ENCODE measurements at places on chromosomes 13 and 19.

- DNase-seq = no peak
Measured at GRCh38 chr19:10116085-10116865, 3.4 kb downstream of the EIF3G start.

DNA sequence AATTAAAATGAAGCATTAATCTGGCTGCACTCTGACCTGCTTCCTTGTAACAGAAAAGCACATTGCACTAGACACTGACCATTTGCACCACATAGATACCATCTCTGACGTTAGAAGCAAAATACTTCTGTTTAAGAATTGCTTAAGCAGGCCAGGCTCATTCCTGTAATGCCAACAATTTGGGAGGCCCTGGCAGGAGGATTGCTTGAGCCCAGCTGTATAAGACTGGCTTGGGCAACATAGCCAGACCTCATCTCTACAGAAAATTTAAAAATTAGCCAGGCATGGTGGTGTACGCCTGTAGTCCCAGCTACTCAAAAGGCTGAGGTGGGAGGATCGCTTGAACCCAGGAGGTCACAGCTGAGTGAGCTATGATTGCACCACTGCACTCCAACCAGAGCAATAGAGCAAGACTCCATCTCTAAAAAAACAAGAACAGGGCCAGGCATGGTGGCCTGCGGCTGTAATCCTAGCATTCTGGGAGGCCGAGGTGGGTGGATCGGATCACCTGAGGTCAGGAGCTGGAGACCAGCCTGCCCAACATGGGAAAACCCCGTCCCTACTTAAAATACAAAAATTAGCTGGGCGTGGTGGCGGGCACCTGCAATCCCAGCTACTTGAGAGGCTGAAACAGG lies 7.0 kb upstream of the TLE6 start:
- DNase-seq = no peak

- DNase-seq = no peak
Measured at GRCh38 chr13:108859197-108860012, 230.0 kb downstream of the MYO16 start.

DNA sequence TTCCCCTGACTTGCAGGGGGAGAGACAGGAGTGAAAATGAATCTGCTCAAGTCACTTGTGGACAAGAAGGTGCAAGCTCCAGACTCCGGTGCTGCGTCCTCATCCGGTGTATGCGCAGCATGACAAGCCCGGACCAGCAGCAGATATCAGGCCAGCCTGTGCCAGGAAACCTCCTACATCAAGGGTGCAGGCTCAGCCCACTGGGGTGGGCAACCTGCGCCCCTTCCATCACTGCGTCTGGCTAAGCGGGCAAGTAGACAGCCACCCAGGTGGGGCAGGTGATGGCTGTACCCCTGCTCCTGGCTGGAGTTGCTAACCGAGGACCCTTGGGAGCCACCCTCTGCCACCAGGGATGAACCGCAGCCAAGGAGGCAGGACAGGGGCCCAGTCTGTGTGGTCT lies 32.9 kb upstream of the SLC15A1 start:
- no peak for DNase-seq

GRCh38 chr19:8041531-8041931 lies 11.0 kb upstream of the CCL25 start:
- peak; percentile 84 for DNase-seq

- DNase-seq = no peak
Measured at GRCh38 chr13:72508392-72508791, 219.0 kb downstream of the MZT1 start.

DNA sequence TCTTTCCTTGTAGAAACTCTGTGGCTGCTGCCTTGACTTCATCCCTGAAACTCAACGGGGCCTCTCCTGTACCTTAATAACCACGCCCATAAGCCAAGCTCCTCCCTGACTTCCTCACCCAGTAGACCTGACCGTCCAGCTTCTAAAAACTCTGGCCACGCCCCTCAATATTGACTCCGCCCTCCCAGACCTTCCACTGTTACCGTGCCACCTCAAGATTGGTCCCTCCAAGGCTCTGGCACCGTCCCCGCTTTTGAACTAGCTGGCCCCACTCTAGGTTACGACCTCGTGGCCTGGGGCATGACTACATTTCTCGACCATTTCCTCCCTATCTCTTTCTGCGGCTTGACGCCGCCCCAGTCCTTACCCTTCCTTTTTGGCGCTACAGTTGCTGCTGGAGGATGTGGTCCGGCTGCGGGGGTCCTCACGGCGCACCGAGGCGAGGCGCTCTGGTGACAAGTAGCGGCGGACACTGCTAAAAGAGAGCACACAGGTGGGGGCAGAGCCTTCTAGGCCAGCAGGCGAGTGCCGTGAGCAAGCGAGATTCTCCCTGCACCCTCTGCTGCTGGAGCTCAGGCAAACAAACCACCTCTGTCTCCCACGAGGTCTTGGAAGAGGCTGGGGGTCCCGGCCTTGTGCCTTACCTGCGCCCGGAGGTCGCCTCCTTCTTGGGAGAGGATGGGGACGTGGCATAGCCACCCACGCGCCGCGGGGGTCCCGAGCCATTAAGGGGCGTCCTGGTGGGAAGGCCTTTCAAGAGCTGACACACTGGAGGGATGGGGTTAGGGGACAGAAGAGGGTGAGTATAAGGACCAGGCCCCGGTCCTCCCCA lies 2.3 kb upstream of the EML2 start:
- DNase-seq = no peak

DNA sequence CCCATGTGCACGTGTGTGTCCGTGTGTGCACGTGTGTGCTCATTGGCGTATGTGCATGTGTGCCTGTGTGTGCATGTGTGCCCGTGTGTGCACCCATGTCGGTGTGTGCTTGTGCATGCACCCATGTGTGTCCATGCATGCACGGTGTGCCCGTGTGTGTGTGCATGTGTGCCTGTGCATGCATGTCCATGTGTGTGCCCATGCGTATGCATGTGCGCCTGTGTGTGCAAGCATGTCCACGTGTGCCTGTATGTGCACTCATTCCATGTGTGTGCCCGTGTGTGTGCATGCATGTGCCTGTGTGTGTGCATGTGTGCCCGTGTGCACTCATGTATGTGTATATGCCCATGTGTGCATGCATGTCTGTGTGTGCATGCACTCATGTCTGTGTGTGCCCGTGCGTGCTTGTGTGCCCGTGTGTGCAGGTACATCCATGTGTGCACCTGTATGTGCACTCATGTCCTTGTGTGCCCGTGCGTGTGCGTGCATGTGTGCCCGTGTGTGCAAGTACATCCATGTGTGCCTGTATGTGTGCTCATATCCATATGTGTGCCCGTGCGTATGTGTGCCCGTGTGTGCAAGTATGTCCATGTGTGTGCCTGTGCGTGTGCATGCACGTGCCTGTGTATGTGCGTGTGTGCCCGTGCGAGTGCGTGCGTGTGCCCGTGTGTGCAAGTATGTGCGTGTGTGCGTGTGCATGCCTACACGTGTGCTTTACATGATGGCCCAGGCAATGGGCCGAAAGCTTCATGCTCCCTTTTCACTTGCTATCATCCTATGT lies 21.6 kb upstream of the MATK start:
- no peak for DNase-seq

GRCh38 chr13:70568571-70568970 lies 460.3 kb upstream of the KLHL1 start:
- DNase-seq = no peak

DNA sequence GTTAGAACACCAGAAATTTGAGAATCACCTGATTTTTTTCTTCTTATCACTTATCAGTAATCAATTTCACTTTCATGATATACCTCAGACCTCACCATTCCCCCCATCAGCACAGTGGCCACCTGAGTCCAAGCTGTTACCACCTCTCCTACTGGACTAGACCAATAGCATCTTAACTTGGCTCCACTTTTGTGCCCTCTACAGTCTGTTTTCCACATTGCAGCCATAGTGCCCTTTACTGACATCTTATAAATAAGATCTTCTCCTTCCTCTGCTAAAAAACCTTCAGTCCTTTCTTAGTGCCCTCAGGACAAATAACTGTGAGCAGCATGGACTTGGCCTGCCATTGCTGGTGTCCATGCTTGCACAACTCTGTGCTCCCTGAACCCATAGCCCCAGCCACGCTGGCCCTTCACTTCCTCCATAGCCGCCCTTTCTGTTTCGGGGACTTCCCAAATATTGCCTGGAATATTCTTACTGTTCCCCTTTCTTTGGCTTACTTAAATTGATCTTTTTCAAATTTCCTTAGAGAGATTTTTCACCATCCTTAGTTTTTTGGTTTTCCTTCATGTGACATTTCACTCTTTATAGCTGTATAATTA lies 380.8 kb downstream of the LMO7 start:
- DNase-seq = no peak

- no peak for DNase-seq
Measured at GRCh38 chr13:112771877-112772538, 82.2 kb downstream of the ATP11A start.

GRCh38 chr19:38079926-38080380 lies 144.1 kb downstream of the DPF1 start:
- DNase-seq = no peak

DNA sequence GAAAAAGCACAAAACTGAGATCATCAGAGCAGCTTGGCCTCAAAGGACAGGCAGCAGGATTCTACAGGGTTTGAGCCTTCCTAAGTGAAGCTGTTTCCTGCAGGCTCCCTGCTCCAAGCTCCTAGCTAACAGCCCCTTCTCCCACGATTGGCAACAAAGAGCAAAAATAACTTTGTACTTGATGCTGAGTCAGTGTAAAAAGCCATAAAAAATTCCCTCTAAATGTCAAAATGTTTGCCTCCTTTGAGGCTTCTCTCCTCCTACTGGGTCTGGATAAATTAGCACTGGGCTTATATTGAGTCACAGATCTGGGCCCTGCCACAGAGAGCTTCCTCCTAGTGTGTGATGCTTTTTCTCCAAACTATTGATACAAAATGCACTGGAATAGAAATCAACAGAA lies 153.3 kb downstream of the TNFRSF19 start:
- DNase-seq = no peak

DNA sequence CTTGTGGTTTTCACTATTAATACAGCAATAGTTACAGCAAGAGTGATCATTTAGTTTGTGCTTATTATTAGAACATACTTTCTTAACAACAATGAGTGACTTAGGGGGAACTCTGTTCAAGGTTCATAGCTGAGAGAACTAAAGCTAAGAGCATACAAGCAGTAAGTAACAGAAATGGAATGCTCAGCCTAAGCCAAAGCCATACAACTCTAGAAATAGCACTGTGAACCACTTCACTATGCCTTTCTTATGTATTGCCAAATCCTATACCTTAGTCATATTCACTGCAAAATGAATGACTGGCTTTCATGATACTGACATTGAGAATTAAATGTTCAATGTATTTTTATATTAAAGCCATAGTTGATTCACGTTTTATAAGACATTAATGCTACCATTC lies 599.7 kb upstream of the SLITRK1 start:
- DNase-seq = no peak

DNA sequence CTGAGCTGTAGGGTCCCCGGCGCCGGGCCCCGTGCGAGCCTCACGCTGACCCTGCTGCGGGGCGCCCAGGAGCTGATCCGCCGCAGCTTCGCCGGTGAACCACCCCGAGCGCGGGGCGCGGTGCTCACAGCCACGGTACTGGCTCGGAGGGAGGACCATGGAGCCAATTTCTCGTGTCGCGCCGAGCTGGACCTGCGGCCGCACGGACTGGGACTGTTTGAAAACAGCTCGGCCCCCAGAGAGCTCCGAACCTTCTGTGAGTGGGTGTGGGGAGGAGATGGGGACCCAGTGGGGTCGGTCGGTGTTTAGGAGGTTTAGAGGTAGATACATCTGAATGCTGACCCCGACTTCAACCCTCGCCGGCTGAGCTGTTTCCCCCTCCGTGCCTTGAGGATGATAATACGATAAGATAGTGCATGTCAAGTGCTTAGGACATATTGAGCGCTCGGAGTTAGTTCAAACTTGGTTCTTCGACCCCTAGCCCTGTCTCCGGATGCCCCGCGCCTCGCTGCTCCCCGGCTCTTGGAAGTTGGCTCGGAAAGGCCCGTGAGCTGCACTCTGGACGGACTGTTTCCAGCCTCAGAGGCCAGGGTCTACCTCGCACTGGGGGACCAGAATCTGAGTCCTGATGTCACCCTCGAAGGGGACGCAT lies 1.9 kb downstream of the ICAM5 start:
- no peak for DNase-seq

GRCh38 chr13:41568972-41569351 lies 111.6 kb downstream of the RGCC start:
- DNase-seq = no peak

DNA sequence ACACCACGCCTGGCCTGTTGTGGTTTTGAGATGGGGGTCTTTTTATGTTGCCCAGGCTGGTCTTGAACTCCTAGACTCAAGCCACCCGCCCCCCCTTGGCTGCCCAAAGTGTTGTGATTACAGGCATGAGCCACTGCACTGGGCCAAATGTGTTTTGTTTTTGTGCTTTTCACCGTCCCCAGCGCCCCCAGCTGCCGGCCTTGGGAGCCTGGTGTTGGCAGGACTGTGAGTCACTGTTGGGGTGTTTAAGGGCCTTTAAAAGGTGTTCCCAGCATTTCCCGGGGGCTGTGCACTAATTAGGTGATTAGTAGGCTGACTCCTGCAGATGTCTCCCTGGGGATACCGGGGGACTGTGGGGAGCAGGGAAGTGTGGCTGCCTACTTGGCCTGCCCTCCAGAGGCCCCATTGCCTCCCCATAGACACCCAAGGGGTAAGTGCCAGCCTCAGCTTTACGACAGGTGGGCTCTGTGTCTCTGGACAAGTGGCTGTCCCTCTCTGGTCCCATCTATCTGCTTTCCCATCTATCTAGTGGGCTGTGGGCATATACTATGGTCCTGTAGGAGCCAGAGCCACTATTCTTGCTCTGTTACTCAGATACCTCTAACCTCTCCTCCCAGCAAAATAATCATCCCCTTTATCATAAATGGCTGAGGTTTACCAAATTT lies 11.8 kb upstream of the TLE5 start:
- no peak for DNase-seq

DNA sequence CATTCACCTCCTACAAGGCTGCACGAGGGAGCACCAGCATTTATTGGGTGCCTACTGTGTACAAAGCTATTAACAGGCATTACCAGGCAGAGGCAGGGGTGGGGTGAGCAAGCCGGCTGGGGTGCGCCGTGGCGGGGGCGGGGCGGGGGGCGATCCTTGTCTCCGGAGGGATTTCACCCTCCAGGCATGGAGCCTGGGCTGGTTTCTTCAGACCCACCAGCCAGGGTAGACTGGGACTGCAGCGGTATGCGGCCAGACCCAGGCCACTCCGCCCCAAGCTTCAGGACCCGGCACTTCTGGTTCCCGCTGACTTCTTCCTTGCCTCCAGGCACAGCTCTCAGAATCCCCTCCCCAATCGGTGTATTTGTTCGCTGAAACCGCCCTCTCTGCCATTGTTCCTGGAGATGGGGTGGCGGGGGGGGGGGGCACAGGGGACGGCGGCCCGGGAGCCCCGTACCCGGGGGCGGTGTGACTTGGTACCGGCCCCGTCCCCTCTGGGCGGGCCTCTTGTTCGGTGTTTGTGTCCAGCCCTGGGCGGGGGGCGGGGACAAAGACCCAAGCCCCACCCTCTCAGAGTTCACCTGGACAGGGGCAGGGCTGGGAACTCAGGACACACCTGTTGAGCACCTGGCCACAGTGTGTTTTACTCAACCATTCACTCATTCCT lies 14.4 kb downstream of the TJP3 start:
- no peak for DNase-seq

All from NCI-H524 treated with DMSO at 0.1 percent for 48 hours (cell line).